Suppressor macrophage treated with lipopolysaccharide for 1 hour (primary cell): ENCODE measurements at places on chromosomes 12 and 14.

DNA sequence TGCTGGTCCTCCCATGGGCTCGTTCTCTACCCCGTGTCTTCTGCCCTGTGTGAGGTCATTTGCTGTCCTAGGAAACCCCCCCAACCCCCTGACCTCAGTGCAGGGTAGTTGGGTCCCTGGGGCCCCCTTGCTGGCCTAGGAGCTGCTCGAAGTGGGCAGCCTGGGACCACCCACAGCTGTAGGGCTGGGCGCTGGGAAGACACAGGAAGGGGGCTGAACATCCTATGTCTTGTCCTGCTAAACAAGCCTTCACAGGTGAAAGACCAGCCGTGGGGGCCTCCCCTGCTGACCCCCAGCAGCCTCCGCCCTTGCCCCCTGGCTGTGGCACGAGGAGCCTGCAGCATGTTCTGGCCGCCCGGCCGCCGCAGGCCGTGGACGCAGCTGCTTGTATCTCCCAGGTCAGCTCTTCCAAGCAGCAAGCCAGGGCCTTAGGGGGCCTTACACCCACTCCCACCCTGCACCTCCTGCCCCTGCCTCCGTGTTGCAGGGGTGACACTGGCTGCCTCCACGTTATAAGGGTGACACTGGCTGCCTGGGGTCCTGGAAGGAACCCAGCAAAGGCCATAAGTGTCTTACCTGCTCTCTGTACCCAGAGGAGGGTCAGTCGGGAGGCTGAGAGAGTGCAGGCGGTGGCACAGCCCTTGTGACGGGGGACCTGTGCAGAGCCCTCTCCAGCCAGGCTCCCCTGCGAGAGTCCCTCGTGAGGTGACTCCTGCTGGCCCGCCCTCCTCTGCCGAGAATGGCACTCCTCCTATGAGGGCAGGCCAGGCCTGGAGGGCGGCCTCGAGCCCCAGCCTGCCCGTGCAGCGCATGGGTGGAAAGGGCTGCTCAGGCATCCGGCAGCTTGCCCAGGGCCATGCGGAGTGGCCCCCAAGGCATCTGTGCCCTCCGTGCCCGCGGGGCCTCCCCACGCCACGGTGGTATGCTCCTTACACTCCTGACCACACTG, 11.5 kb upstream of the TEX22 start:
- DNase-seq, result no peak

- no peak for DNase-seq
Measured at GRCh38 chr12:121649322-121649721, 20.1 kb downstream of the MORN3 start.

- no peak for DNase-seq
Measured at GRCh38 chr14:89910691-89911009, 43.9 kb downstream of the EFCAB11 start.

DNA sequence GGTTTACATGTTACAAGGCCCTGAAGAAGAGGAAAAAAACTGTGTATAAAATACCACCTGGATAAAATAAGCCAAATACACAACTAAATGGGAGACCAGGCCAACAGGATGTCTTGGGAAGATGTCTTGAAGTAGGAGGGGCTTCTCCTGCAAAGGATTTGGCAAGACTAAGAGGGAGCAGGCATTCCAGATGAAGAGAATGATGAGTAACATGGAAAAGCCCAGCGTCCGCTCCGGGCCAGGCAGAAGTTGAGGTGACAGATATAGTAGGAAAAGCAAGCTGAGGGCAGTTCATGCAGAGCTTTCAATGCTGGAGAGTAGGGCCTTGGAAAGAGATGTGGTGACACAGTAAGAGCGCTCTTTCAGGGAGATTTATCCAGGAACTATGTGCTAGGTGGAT, 16.1 kb upstream of the EIF4B start:
- no peak for DNase-seq

- DNase-seq, result no peak
Measured at GRCh38 chr14:95128140-95128539, 29.2 kb downstream of the DICER1 start.
